ENCODE measurements at places on chromosomes 11 and 22. TPM values are rescaled to one million over a fixed set of nuclear protein-coding genes. Genes with fewer than 3 reads are reported as not detected.

Gene MS4A6A
- not detected for total RNA-seq

Gene SYT9
- not detected for total RNA-seq

Gene GPR83
- not detected for total RNA-seq

Gene STK33
- total RNA-seq = 0.57 TPM

Gene GGT5
- total RNA-seq = 0.07 TPM

GRCh38 chr22:41334951-41335635 is 33.8 kb downstream of the ZC3H7B start:
- DNase-seq = no peak

- DNase-seq = peak; percentile 70
Measured at GRCh38 chr11:68337399-68337835, 25.0 kb downstream of the LRP5 start.

DNA sequence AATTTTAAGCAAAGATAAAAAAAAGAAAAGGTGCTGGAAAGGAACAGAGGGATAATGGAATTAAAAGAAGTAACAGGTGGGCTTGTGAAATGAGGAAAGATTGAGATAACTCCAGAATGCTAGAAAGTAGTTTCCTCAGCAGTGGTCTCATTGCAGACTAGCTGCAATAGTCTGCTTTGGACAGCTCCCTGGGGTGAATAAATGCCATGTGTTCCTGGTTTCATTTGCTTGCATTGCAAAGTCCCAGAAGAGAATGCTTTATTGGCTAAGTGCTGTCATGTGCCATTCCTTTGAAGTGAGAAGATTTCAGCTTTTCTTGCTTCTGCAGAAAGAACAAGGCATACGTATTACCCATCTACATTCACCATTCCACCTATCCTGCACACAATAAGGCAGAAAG is 478.8 kb upstream of the RAG2 start:
- DNase-seq = no peak

DNA sequence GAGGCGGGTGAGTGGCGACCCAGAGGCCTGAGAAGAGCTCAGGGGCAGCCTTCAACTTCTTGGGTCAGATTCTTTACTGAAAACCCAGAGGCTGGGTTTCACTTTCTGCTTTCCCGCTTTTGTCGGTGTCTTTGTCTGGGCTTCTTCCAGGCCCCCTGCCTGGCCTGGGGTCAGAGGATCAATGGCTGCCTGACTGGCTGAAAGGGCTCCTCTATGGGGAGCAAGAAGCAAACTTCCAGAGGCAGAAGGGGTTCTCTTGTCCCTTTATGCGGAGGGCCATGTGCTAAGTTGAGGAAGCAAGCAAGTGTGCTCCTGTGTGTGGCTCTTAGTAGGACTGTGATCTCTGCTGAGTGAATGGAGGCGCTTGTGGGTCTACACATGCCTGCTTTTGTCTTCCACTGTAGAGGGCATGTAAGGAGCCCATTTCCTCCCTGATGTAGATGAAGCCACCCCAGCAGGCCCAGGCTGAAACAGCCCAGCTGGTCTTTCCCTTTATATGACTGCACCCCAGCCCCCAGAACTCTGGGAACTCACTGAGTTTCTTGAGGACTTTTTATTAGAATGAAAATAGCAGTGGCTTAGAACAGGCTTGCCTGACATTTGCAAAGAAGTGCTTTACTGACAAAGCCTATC is 1.0 kb upstream of the PKNOX2 start:
- no peak for DNase-seq

DNA sequence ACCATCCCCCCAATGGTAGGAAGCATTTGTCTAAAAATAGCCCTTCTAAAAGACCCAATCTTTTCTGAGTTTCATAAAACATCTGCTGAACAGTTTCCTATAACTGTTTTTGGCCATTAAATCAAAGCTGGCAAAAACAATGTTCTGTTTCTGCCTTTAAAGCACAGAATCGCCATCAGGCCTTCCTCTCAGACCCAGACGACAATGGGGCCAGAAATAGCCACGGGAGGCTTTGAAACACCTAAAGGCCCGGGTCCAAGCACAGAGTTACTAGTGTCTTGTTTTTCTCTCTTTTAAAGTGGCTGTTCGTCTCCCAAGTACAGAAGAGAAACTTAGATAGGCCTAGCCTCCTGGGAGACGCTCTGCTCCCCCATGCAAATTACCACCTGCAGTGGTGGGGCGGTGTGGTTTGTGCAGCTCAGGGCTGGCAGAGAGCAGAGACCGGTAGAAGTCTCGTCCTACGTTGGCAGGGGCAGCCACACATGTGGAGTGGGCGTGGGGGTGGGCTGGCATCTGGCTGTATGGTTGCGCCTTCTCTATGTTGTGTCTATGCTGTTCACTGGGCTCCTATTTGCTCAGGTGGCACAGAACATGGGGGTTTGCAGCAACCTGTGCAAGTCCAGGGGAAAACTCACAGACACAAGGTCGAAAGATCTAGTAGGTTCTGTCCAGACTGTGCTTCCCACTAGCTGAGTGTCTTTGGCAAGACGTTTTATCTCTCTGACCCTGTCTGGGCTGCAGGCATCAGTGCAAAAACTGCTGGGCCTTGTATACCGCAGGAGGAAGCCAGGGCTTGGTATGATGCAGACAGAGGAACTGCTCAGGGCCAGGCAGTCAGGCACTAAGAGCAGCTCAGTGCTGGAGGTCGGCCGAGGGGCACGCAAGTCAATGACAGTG is 23.6 kb upstream of the ETS1 start:
- DNase-seq = peak; percentile 83

- no peak for DNase-seq
Measured at GRCh38 chr22:38967451-38968450, 10.3 kb downstream of the APOBEC3A start.
